ENCODE measurements at places on chromosomes 16 and 17.

DNA sequence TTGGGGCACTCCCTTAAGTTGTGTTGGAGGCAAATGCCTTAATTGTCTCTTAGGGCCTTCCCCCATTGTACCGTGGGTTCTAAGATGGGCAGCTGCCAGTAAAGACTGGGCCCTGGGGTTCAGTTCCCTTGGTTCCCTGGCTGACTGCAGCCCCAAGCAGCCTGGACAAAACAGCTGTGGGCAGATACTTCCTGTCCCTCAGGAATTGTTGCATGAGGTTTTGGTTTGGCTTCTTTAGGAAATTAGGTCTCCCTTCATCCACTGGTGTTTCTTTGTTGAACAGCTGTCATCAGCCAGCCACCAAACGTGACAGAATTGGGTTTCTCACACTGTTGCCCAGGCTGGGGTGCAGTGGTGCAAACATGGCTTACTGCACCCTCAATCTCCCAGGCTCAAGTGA, 42.0 kb upstream of the ETV4 start:
- DNase-seq, result no peak

- DNase-seq, result no peak
Measured at GRCh38 chr16:1347286-1347855, 4.3 kb downstream of the TSR3 start.

- DNase-seq, result no peak
Measured at GRCh38 chr17:72349011-72349410, 228.2 kb downstream of the SOX9 start.

DNA sequence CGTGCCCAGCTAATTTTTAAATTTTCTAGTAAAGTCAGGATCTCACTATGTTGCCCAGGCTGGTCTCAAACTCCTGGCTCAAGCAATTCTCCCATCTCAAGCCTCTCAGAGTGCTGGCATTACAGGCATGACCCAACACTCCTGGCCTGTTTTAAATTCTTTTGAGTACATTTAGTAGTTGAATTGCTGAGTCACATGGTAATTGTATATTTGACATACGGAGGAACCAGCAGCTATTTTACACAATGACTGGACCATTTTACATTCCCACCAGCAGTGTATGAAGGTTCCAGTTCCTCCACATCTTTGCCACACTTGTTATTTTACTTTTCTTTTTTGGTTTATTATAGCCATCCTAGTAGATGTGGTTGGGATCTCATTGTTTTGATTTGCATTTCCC, 43.6 kb downstream of the RHOT1 start:
- no peak for DNase-seq

DNA sequence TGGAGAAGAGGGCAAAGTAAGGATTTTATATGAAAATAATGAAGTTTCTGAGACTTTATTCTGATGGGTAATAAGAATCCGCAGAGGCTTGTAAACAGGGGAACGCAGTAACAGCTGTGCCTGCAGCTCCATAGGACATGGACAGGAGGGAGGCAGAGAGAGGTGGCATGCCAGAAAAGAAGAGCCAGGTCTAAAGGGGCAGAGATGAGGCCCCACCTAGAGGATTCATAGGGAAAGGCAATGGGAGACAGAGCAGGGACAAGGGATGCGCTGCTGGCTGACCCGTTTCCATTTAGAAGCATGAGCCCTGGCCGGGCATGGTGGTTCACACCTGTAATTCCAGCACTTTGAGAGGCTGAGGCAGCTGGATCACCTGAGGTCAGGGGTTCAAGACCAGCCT, 340.3 kb upstream of the CDH5 start:
- peak; percentile 40 for DNase-seq

DNA sequence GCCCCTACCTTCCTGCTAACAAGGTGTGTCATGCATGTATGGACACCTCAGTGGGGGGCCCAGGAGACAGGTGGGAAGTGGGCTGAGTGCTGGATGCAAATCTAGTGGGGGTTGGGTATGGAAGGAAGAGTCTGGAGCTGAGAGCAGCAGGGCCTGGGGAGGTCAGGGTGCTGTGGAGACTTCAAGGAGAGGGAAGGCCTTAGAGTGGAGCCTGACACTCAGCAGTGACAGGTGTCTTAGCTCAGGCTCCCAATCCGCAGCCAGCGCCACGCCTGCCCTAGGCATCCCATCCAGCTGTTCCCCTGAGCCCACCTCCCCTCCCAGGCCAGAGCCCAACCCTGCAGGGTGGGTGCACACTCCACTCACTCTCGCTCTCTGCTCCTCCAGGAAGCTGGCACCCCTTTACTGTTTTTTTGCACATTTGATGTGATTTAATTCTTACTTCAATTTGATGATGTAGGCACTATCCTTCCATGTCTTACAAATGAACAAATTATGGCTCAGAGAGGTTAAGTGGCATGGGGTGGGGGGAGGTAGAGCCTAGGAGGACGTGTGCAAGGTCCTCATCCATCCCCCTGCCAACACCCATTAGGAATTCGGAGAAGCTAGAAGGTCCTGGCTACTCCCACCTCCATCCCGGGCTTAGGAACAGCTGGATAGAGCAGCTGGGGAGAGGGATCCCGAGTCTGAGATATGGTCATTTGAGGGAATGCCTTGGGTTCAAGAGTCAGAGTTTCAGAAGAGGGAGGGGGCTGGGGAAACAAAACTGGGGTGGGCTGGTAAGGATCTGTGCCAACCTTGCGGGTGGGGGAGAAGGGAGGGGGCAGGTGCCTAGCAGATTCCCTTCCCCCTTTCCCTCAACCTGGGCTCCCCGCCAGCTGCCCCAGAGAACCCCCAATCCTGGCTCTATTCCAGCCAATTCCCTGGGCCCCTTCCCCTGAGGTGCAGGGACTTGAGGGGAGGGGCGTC, 2.1 kb downstream of the FAM171A2 start:
- DNase-seq, result peak; percentile 68

DNA sequence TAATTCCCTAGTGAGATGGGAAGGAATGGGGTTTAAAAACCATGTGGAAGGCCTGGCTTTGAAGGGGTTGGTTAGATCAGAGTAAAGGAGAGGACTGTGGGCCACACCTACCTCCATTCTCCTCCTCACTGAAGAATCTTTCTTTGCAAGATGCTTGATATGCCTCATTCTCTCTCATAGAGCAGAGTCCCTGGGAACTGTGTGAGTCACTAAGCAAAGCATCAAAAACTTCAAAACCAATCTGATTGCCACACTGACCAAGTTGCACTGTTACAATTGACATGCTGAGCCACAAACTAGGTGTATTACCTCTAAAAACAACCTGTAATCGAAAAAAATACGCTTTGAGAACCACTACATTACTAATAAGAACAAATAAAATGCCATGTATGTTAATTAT, 2.0 kb downstream of the TUBD1 start:
- no peak for DNase-seq

GRCh38 chr16:54270711-54271110, 15.9 kb downstream of the IRX3 start:
- no peak for DNase-seq

- no peak for DNase-seq
Measured at GRCh38 chr17:909642-910323, 69.8 kb downstream of the NXN start.

- DNase-seq, result no peak
Measured at GRCh38 chr17:32960815-32961214, 30.8 kb upstream of the SPACA3 start.

DNA sequence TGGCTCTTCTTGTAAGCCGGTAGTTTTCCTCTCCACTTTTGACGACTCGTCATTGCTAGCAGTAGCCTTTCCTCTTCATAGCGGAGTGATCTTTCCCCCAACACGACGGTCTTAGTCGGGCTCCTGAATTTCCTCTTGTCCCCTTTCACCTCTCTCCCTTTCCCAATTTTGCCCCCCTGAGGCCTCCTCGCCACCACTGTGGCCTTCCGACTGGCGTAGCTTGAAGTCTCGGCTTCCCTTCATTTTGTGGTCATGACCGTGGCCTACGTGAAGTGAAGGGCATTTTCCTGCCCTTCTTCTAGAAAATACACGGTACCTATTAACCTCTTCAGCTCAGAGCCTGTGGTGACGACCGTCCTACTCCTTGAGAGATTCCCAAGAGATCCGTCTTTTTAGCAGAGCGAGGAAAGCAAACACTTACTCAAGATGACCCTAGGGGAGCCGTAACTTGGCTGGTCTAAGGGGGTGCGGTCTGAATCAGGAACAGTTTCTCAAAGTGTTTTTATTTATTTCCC, 787 bp downstream of the PRKAR1A start:
- peak; percentile 53 for DNase-seq

GRCh38 chr17:75970011-75970523, 8.9 kb downstream of the ACOX1 start:
- no peak for DNase-seq

GRCh38 chr17:63768433-63768832, 5.0 kb downstream of the CCDC47 start:
- no peak for DNase-seq

- peak; percentile 90 for DNase-seq
Measured at GRCh38 chr17:80477647-80478478, 1.5 kb upstream of the NPTX1 start.

DNA sequence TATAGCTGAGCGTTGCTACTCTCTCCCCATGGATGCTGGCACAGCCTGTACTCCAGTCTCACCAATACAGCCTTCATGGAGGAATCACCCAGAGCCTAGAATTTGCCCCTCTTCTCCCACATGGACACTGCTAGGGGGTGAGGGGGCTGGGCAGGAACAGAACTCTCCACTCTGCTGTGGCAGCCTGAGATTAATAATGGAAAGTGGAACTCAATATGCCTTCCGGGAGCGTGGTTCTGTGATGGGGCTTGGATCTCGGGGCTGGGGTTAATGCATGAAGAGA, 1.2 kb downstream of the SLC9A5 start:
- no peak for DNase-seq

- DNase-seq, result no peak
Measured at GRCh38 chr16:86449446-86450095, 60.8 kb upstream of the FOXF1 start.

DNA sequence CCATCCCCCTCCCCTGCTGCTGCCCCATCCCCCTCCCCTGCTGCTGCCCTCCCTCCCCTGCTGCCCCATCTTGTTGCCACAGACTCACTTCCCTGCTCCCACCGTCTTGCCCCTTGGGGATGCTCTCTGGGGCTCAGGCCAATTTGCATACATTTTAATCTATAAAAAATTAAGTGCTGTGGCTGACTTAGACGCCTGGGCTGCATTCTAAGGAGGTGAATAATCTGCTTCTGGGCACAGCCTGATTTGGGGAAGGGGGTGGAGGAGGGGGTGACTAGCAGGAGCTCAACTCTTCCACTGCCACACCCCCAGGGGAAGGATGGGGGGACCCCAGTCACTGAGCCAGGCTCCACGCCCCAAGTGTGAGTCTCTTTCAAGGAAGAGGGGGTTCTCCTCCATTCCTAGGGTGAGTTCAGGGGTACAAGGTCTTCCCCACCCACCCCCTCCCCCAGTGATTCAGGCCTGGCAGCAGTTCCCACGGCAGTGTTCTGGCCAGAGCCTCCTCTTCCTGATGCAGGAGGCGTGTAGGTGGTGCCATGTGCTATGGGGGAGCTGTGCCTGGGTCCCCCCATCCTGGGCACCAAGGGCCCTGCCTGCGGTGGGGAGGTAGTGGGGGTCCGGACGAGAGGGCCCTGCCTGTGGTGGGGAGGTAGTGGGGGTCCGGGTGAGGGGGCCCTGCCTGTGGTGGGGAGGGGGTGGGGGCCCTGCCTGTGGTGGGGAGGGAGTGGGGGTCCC, 5.0 kb downstream of the DPH1 start:
- DNase-seq, result no peak

DNA sequence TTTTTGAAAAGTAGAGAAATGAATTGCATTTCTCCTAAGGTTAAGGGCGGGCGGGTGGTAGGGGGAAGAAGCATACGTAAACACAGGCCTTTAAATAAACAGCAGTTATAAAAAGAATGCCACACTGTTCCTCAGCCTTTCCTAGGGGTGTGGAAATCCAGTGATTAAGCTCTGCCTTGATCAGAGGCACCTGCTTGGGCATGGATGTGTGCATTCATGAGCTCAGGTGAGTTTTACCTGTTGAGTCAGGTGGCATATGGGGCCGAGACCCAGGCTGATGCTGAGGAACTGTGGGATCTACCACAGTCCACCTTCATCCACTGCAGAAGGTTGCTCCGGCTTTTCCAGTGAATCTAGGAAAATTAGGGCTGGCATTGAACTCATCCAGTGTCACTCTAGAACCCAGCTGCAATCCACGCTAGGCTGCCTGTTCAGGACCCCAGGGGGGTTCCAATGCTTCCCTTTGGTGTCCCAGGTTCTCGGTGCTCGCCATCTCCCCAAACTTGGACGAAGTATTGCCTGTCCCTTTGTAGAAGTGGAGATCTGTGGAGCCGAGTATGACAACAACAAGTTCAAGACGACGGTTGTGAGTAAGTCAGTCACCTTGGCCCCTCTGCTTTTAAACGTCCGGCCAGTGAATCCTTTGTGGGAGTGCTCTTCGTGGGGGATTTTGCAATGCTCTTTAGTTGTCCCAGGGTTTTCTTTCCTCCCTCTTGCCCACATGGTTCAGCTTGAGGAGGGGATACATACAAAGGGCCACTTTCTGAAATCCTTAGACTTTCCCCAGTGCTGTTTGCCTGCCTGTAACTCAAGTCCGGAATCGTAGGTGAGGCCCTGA, 72.7 kb downstream of the SDR42E1 start:
- DNase-seq, result no peak

- DNase-seq, result no peak
Measured at GRCh38 chr17:22492331-22492730, 800.0 kb downstream of the KCNJ18 start.
